ENCODE measurements at places on chromosomes 5 and 9. TPM values are rescaled to one million over a fixed set of nuclear protein-coding genes. Genes with fewer than 3 reads are reported as not detected.

Gene C5orf52
- not detected for total RNA-seq

Gene FAM81B
- not detected for total RNA-seq

Gene SMAD5
- 7.7 TPM for total RNA-seq

- no peak for DNase-seq
Measured at GRCh38 chr5:126659805-126660482, 59.2 kb downstream of the PHAX start.

GRCh38 chr9:4558371-4558998 lies 68.2 kb downstream of the SLC1A1 start:
- DNase-seq = no peak

DNA sequence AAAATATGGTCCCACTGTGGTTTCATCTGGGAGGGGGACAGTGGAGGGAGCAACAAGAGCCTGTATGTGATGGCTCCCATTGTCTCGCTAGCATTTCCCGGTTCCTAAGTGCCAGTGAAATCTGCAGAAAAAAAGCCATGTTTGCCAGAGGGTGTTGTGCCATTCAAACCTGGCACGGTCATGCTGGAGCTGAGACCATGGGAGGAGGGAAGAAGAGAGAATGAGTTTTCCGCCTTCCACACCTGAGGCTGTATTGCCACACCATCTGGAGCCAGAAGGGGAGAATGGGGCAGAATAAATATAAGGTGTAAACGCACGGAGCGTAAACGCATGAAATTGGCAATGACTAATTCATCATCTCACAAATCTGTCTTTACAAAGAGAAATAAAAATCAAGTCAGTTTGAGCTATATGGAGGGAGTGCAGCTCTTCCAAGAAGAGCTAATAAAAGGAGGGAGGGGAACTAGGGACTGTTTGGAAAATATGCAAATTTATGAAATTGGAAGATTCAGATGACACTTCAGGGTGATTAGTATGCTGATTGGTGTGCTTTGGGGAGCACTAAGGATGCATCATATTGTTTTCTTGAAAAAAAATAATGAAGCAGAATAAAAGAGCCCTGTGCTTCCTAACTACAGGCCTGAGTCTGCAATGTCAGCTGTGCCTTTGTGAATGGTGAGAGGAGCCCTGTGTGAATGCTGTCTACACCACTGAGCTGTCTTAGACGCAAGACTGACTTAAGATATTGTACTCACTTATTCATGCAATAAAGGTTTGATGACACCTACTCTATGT lies 237.9 kb downstream of the NSG2 start:
- DNase-seq = no peak

DNA sequence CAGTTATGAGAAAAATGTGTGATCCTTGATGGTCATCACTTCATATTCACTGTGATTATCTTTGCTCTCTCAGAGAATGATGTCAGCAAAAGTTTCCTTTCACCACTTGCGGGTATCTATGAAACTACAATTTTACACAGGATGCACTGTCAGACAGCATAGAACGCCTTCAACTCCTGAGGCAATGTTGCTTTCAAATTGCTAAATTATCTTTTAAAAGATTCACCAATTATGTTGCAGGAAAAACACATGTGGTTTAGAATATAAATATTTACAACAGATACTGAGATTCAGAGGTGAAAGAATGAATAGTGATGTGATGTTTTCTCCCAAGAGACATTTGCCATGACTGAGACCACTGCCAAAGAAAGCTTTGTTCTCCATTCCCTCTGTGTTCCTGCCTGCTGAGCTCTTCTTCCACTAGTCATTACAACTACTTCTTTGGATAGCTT lies 879.8 kb upstream of the DMAC1 start:
- DNase-seq = no peak

GRCh38 chr9:134378901-134379338 lies 52.7 kb downstream of the RXRA start:
- DNase-seq = no peak

- DNase-seq = no peak
Measured at GRCh38 chr5:74810915-74811314, 43.9 kb downstream of the NSA2 start.

DNA sequence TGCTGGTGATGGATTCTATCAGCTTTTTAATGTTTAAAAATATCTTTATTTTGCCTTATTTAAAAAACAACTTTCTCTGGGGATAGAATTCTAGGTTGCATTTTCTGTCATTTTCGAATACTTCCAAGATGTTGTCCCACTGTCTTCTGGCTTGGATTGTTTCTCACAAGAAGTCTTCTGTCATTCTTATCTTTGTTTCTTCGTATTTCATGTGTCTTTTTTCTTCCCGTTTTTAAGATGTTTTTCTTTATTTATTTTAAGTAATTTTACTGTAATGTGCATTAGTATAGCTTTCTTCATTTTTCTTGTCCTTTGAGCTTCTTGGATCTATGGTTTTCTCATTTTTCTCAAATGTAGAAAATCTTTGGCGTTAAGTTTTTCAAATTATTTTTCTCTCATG lies 19.1 kb downstream of the STX17 start:
- no peak for DNase-seq

- no peak for DNase-seq
Measured at GRCh38 chr9:103734471-103734870, 359.6 kb upstream of the SMC2 start.

DNA sequence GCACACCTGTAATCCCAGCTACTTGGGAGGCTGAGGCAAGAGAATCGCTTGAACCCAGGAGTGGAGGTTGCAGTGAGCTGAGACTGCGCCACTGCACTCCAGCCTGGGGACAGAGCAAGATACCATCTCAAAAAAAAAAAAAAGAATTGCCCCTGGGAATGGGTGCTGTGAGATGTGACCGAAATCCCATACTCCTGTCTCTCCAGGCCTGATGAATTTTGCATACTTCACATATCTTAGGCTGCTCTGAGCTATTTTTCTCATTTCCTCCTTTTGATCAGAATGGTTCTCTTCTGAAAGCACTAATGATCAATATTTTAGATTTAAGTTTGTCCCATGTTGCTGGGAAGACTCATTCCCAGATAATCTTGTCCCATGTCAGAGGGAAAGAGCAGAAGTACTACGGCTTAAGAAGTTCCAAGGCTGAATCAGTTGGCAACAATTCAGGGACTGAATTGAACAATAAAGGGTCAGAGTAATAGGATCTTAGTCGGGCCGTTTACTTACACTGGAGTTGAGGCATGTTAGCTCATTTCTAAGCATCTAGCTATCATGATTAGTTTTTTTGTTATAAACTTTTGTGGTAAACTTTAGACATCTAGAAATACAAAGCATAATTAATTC lies 44.2 kb upstream of the TENT2 start:
- no peak for DNase-seq

All from activated CD4-positive, alpha-beta T cell treated with anti-CD3 and anti-CD28 coated beads for 36 hours (primary cell).